Smooth muscle cell of the umbilical artery (primary cell): ENCODE measurements at places on chromosomes 1 and 21. TPM values are rescaled to one million over a fixed set of nuclear protein-coding genes. Genes with fewer than 3 reads are reported as not detected.

Gene AP4B1
- 21.4 and 31.0 TPM in 2 replicates for total RNA-seq

Gene REG4
- not detected in 2 replicates for total RNA-seq

Gene FOXD3
- total RNA-seq = not detected in 2 replicates

Gene RBP7
- not detected in 2 replicates for total RNA-seq

Gene CFHR2
- total RNA-seq = not detected in 2 replicates

Gene SPOCD1
- 47.8 and 99.9 TPM in 2 replicates for total RNA-seq

Gene VCAM1
- total RNA-seq = 64.1 and 73.6 TPM in 2 replicates

Gene HSPA6
- total RNA-seq = 0.30 and 1.1 TPM in 2 replicates

Gene ALG6
- 11.9 and 12.5 TPM in 2 replicates for total RNA-seq

Gene ABCA4
- 0.30 and 0.51 TPM in 2 replicates for total RNA-seq

Gene TFF2
- not detected in 2 replicates for total RNA-seq

Gene UBE2U
- total RNA-seq = not detected in 2 replicates

Gene GJA5
- total RNA-seq = 0.42 and 0.59 TPM in 2 replicates

Gene TMEM222
- total RNA-seq = 15.7 and 20.8 TPM in 2 replicates

Gene IL24
- not detected in 2 replicates for total RNA-seq

Gene LYSMD1
- total RNA-seq = 4.8 and 8.0 TPM in 2 replicates

Gene LYPD8
- not detected in 2 replicates for total RNA-seq

Gene LGALS8
- total RNA-seq = 51.6 and 85.5 TPM in 2 replicates

Gene PHF13
- total RNA-seq = 13.7 and 19.3 TPM in 2 replicates

Gene RAB42
- 1.8 and 4.5 TPM in 2 replicates for total RNA-seq

Gene NFIA
- 2.7 and 4.2 TPM in 2 replicates for total RNA-seq

Gene STIL
- total RNA-seq = 2.1 and 9.1 TPM in 2 replicates

Gene IL10
- not detected in 2 replicates for total RNA-seq

Gene SLC6A17
- under 0.01 and 0.60 TPM in 2 replicates for total RNA-seq

Gene SRGAP2B
- 38.0 and 74.1 TPM in 2 replicates for total RNA-seq

Gene ACTA1
- 0.14 TPM in 1 of 2 replicates, not detected in the other for total RNA-seq

Gene KLF17
- total RNA-seq = 0.05 TPM in 1 of 2 replicates, not detected in the other

Gene NKAIN1
- total RNA-seq = not detected in 2 replicates

Gene SEMA6C
- total RNA-seq = 0.89 and 1.7 TPM in 2 replicates

Gene FYB2
- not detected in 2 replicates for total RNA-seq

Gene CTSK
- 3.9 and 5.0 TPM in 2 replicates for total RNA-seq

Gene HSPG2
- total RNA-seq = 578 and 953 TPM in 2 replicates

Gene LIPI
- total RNA-seq = not detected in 2 replicates

Gene FCRL6
- total RNA-seq = not detected in 2 replicates

Gene DVL1
- 65.0 and 105 TPM in 2 replicates for total RNA-seq

Gene SLC45A3
- total RNA-seq = 3.3 and 4.8 TPM in 2 replicates

Gene SLC44A3
- 0.59 and 0.65 TPM in 2 replicates for total RNA-seq

Gene PIGC
- total RNA-seq = 11.9 and 16.0 TPM in 2 replicates

Gene CD84
- total RNA-seq = not detected in 2 replicates

Gene C1QA
- total RNA-seq = not detected in 2 replicates

Gene CLEC20A
- total RNA-seq = not detected in 2 replicates

Gene TRIM46
- 5.6 and 10.7 TPM in 2 replicates for total RNA-seq

Gene CFAP74
- total RNA-seq = not detected in 2 replicates

Gene CFHR5
- total RNA-seq = not detected in 2 replicates

Gene AGBL4
- not detected in 2 replicates for total RNA-seq

Gene OR2L2
- not detected in 2 replicates for total RNA-seq

Gene CELA3A
- total RNA-seq = not detected in 2 replicates

Gene CD53
- not detected in 2 replicates for total RNA-seq

Gene ETV3L
- not detected in 2 replicates for total RNA-seq
